ENCODE measurements at places on chromosomes 2 and 18.

GRCh38 chr2:104840156-104840555 is 13.8 kb upstream of the POU3F3 start:
- DNase-seq = no peak
- no peak overlapping the region for H3K4me3 ChIP-seq
- H3K4me1 ChIP-seq = no peaks in the 10 kb centered on the region
- no peaks in the 10 kb centered on the region for H3K27me3 ChIP-seq

- H3K27me3 ChIP-seq = peaks cover 3% of the 10 kb centered on the region
- no peaks in the 10 kb centered on the region for H3K4me1 ChIP-seq
- no peaks in the 10 kb centered on the region for H3K36me3 ChIP-seq
- H3K4me3 ChIP-seq = no peak overlapping the region
Observed at GRCh38 chr2:143148757-143149156, 19.5 kb downstream of the ARHGAP15 start.

GRCh38 chr2:144132357-144132756 is 387.6 kb downstream of the ZEB2 start:
- peaks cover 10% of the 10 kb centered on the region for H3K4me1 ChIP-seq
- H3K27ac ChIP-seq = no peak overlapping the region
- DNase-seq = peak; percentile 16
- 0 out of 2 replicates have a peak, but pooled peaks cover 2% of the 10 kb centered on the region for H3K36me3 ChIP-seq
- H3K27me3 ChIP-seq = no peaks in the 10 kb centered on the region

DNA sequence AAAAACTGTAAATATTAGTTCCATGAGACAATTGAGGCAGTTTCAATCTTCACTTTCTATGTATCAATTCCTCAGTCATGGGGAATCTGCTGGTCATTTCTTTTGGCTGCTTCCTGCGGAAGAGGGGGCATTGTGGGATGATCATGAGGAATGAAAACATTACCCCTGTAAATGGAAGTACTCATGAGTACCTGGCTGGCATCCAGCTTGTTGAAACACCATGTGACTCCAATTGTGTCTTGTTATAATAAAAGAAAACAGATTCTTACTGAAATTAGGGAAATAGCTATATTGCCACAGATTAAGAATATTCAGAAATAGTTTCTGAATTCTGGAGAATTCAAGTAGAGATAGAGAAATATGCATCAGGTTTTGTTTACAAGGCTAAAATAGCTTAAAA is 41.6 kb upstream of the GPR39 start:
- H3K4me1 ChIP-seq = no peaks in the 10 kb centered on the region
- H3K27me3 ChIP-seq = no peaks in the 10 kb centered on the region
- H3K27ac ChIP-seq = no peak overlapping the region
- H3K36me3 ChIP-seq = no peaks in the 10 kb centered on the region
- no peak for DNase-seq
- no peak overlapping the region for H3K4me3 ChIP-seq

DNA sequence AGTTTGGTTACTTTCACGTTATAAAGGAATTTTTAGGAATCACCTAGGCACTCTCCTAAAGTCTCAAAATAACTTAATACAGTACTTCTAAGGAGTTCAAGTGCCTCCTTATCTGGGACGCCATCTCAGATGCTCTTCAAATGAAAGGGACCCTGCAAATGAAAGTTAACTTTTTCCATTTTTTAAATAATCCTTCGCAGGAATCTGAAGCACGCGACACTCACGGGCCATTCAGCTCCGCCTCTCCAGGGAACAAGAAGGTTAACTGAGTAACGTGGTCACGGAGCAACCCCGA is 537 bp upstream of the ZC3H15 start:
- H3K4me1 ChIP-seq = peaks cover 14% of the 10 kb centered on the region
- no peak for DNase-seq
- H3K27me3 ChIP-seq = no peaks in the 10 kb centered on the region
- H3K4me3 ChIP-seq = peak overlapping the region; percentile 80
- peaks cover 18% of the 10 kb centered on the region for H3K36me3 ChIP-seq
